ENCODE measurements at places on chromosomes 6 and 20.
A peak's percentile ranks its signal among the peaks of the same experiment; 100 is the strongest.

DNA sequence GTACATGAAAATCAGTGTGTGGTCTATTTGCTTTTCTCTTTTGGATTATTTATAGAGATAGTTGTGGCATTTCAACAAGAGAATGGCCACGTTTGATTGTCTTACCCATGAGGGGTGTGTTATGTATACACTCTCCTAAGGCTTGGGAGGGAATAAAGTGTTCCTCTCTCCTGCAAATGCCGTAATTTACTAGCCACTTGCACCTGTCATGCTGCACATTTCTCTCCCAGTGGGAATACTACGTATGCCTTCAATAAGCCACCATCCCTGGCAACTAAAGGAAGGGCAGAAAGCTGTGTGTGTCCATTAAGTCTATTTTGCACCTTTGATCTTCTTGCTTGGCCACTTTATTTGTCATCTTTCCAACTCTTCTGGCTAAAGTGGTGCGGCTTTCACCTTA lies 541.2 kb downstream of the QKI start:
- no peak for DNase-seq

DNA sequence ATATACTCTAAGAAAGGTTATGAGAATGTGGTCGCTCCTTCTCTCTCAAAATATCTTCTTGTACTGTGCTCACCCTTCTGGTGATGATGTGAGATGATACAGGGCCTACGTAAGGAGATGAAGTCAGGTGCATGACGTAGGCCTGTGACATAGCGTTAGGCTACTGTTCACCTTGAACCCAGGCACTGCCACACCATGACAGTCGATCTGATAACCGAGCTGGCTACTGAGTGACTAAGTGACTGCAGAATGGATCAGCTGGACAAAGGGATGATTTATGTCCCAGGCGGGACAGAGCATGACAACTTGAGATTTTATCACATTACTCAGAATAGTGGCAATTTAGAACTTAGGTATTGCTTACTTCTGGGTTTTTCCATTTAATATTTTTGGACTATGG lies 11.2 kb downstream of the SLC24A3 start:
- no peak for DNase-seq

DNA sequence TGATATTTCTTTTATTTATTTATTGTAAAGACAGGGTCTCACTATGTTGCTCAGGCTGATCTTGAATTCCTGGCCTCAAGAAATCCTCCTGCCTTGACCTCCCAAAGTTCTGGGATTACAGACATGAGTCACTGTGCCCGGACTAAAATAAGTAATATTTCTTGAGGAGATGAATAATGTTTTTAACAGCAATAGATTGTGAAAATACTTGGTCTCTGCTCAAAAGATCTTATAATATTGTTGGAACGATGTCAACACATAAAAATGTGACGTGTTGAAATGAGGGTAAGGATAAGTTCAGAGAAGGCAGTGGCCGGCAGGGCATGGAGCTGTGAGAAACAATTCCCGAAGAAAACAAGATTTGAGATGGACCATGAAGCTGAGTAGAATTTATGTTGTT lies 178.7 kb downstream of the GJA1 start:
- no peak for DNase-seq

- DNase-seq = no peak
Measured at GRCh38 chr6:18088419-18089296, 33.8 kb downstream of the NHLRC1 start.

- no peak for DNase-seq
Measured at GRCh38 chr6:11232770-11233626, 530 bp upstream of the NEDD9 start.

GRCh38 chr6:46555129-46555528 lies 63.9 kb upstream of the RCAN2 start:
- no peak for DNase-seq

DNA sequence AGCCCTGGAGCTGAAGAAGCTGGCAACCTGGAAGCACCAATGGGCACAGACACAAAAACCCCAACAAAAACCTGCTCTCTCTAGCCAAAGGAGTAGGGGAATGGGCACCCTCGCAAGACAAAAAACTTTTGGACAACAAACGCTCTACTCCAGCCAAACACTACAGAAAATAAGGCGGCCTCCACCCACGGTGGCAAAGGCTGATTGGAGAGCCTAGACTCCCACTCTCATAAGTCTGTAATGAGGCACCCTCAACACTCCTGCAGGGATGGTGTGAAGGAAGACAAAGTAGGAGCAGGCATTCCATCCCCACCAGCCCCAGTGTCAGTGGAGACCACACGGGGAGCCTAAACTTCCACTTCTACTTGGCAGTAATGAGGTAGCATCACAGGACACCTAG lies 8.8 kb downstream of the TTI1 start:
- no peak for DNase-seq

- DNase-seq = no peak
Measured at GRCh38 chr6:35775031-35775430, 1.4 kb upstream of the CLPSL2 start.

DNA sequence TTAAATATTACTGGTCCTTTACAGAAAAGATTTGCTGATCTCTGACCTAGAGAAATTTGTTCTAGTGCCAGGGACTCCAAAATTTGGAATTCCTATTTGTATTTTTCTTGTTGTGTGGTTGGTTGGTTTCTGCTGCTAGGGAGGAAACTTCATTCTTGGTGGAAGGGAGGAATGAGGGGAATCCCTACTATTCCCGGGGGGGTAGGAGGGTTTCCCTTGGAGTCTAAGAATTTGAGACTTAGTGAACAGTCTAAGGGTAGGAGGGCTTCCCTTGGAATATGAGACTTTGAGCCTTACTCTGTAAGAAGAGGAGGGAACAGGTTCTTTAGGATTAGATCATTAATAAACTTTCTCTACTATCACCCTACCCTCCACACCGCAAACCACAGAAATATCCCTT lies 67.1 kb upstream of the ADGRF1 start:
- DNase-seq = no peak

DNA sequence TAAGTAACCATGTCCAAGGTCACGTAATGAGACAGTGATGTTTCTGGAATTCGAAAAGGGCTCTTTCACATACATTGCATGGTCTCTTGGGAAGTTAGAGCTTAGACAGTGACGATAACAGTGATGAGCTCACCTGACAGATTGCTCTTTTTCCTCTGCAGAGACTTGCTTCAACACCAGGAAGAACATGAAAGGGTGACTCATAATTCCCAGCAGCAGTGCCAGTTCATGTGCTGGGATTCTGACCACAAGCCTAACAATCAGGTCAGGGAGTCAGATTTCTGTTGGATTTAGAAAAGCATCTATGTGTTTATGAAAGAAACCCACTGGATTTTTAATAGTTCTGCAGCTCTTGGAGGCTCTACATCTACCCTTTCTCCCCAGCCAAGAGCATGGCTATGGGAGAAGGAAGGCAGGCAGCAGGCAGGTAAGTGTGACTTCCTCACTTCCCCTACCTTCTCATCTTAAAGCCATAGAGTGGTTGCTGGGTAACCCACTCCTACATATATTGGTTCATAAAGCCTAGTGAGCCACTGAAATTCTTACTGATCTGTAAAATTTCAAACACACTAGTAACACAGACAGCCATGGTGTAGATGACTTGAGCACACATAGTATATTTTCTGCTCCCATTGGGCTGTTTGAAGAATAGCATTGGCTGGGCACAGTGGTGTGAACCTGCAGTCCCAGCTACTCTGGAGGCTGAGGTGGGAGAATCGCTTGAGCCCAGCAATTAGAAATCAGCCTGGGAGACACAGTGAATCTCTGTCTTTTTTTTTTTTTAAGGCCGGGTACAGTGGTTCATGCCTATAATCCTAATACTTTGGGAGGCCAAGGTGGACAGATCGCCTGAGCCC lies 44.4 kb upstream of the LOC128125822 start:
- peak; percentile 70 for DNase-seq

- DNase-seq = peak; percentile 37
Measured at GRCh38 chr20:53828088-53828681, 234.5 kb upstream of the ZNF217 start.

GRCh38 chr6:9851541-9852380 lies 563.1 kb downstream of the TFAP2A start:
- DNase-seq = no peak

Data from small intestine (tissue), 16 donors.